ENCODE measurements at places on chromosomes 2 and 18. TPM values are rescaled to one million over a fixed set of nuclear protein-coding genes. Genes with fewer than 3 reads are reported as not detected.

GRCh38 chr18:22858121-22858520, 75.0 kb upstream of the RBBP8 start:
- no peak for DNase-seq

Gene NPAS2
- 14.8 TPM for polyA plus RNA-seq

- no peak for DNase-seq
These were observed 1391.1 kb downstream of the SUCLG1 start for GRCh38 chr2:83067947-83068346.

- no peak for DNase-seq
These were observed 104.1 kb upstream of the KCTD1 start for GRCh38 chr18:26652501-26652900.

Gene DSEL
- 16.8 TPM for polyA plus RNA-seq

DNA sequence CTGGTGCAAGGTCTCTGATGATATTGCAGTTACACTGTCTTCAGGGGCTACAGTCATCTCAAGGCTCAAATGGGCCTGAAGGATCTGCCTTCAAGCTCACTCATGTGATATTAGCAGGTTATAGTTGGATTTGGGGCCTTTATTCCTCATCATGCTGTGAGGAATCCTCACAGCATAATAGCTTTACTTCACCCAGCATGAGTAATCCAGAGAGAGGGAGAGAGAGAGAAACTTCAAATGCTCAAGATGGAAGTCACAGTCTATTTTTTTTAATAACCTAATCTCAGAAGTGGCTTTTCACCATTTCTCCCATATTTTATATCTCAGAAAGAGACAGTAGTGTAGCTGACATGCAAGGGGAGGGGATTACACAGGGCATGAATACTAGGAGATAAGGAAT, 658.7 kb downstream of the EPHA4 start:
- peak; percentile 52 for DNase-seq

- no peak for DNase-seq
These were observed 53.0 kb downstream of the BIN1 start for GRCh38 chr2:127053731-127054603.

Gene ADD2
- polyA plus RNA-seq: not detected

Gene SLC4A5
- 0.20 TPM for polyA plus RNA-seq

DNA sequence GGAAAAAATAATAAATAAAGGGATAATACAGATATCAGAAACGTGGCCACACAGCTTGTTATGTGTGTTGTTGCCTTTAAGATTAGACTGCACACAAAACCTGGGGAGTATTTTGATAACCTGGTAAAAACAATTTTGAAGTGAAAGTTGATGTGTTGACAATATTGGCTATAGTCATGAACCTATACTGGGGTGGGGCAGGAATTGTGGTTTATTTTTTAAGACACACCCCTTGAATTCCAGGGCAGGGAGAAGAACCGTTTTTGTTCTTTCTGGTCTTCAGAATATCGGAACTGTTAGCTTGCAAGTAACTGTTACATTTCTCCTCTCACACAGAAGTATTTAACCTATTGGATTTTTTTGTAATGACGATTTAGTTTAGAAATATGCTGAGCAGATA, 80.4 kb downstream of the LIMS1 start:
- no peak for DNase-seq

Gene EVX2
- polyA plus RNA-seq: not detected

GRCh38 chr2:237879991-237880560, 20.7 kb downstream of the RAMP1 start:
- no peak for DNase-seq

DNA sequence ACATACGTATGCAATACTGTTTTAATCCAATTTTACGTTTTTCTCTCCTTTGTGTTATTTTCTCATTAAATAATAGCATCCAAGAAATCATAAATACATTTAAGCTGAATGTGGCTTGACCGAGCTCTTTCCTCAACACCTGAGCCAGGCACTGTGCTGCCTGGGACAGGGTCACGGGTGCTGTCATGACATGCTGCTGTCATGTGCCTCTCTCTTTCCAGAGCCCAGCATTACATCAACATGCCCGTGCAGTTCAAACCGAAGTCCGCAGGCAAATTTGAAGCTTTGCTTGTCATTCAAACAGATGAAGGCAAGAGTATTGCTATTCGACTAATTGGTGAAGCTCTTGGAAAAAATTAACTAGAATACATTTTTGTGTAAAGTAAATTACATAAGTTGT, 94.1 kb upstream of the LDLRAD4 start:
- DNase-seq: no peak

DNA sequence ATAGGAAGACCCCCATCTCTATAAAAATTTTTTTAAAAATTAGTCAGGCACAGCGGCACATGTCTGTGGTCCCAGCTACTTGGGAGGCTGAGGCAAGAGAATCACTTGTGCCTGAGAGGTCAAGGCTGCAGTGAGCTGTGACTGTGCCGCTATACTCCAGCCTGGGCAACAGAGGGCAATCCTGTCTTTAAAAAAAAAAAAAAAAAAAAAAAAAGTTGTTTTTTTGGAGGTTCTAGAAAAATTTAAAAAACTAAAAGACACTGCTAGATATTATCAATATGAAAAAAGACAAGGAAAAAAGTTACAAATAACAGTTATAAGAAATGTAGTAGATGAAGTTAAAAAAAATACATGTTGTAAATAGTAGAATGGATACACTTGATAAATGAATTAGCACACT, 56.1 kb upstream of the C2orf15 start:
- DNase-seq: no peak

DNA sequence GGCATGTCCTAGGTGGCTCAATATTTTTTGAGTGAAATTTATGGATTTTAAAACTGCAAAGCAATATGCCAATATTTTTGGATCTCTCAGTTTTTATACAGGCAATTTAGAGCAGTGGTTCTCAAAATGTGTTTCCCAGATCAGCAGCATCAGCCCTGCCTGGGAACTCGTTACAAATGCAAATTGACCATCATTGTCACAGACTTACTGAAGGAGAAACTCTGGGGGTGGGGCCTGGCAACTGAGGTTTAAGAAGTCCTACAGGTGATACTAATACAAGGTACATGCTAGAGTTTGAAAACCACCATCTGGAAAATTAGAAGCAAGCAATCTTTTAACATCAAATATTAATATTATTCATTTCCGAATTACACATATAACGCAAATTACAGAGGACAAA, 215.6 kb upstream of the PID1 start:
- DNase-seq: no peak

GRCh38 chr2:160365716-160366367, 127.8 kb downstream of the RBMS1 start:
- no peak for DNase-seq

DNA sequence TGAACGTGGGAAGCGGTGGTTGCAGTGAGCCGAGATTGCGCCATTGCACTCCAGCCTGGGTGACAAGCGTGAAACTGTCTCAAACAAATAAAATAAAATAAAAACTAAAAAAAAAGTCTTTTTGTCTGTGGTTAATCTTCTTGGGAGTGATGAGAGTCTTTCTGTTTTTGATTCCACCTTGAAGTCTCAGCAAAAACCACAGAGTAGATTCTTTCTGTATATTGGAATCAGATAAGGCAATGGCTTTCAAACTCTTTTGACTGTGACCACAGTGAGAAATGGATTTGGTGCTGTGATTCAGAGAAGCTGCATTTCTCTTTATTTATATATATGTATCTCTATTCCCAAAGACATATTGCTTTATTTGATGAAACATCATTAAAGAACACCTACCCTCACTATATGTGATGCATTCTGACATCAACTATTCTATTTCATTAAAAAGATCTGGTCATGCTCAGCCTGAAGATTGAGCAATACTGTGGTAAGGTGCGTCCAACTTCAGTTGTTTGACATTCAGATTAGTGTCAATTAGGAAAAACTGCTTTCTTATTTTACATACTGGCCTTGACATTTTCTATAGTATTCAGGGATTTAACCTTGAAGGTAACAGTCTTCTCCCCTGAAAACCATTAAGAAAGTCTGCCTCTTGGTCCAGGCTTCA, 15.6 kb downstream of the HRH4 start:
- no peak for DNase-seq

GRCh38 chr2:241399941-241400922, 44.1 kb downstream of the FARP2 start:
- DNase-seq: no peak

- DNase-seq: peak; percentile 91
These were observed at the start of gene LMAN1 for GRCh38 chr18:59358712-59359575. Gene LMAN1 (minus strand): TSS chr18:59359265. CDS start chr18:59359244, 21 bp downstream.

DNA sequence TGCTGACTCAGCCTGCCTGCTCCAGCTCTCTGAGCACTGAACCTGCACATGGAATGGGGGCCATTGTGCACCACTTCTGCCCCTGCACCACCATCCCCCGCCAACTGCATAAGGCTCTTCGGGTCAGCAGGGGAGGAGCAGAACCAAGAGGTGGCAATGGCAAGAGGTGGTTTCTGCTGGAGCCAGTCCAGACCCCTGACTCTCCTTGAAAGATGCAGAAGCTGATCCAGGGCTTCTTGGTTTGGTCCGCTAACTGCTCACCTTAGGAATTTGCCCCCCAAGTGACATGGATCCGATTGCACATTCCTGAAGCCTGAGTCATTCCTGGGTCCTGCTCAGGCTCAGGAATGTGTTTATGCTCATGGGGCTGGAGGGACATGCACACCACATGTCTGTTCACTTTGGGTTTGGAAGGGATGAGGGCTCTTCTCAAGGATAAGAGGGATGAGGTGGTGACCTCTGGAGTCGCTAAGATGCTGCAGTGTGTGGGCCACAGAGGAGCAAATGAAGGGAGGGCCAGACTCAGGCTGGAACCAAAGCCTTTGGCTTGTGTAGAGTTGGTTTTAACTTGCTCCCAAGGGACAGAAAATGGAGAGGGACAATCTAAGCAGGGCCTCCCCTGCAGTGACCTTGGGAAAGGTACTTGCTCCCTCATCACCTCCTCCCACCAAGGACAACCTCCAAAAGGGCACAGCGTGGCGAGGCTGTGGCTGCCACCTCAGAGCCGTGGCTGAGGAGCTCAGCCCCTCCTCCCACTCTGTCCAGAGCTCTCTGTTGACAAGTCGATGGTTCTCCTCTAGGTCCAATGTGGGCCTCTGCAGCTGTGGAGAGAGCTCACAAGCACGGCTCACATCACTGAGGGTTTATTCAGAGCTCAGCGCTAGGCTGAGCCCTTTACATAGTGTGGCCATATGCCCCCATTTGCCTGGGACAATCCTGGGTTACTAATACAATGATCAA, 66.2 kb downstream of the HS1BP3 start:
- DNase-seq: peak; percentile 99

- DNase-seq: no peak
These were observed 86.0 kb downstream of the TAF4B start for GRCh38 chr18:26312199-26312598.

Gene NTSR2
- not detected for polyA plus RNA-seq

GRCh38 chr2:121790276-121790956, 35.0 kb downstream of the TSN start:
- peak; percentile 92 for DNase-seq

Gene CDK15
- polyA plus RNA-seq: 15.7 TPM

Gene RGPD4
- not detected for polyA plus RNA-seq

Gene CCDC121
- polyA plus RNA-seq: 0.67 TPM

- DNase-seq: no peak
These were observed 135.5 kb downstream of the EIPR1 start for GRCh38 chr2:3241971-3242746.

Gene ARL6IP6
- 14.7 TPM for polyA plus RNA-seq

DNA sequence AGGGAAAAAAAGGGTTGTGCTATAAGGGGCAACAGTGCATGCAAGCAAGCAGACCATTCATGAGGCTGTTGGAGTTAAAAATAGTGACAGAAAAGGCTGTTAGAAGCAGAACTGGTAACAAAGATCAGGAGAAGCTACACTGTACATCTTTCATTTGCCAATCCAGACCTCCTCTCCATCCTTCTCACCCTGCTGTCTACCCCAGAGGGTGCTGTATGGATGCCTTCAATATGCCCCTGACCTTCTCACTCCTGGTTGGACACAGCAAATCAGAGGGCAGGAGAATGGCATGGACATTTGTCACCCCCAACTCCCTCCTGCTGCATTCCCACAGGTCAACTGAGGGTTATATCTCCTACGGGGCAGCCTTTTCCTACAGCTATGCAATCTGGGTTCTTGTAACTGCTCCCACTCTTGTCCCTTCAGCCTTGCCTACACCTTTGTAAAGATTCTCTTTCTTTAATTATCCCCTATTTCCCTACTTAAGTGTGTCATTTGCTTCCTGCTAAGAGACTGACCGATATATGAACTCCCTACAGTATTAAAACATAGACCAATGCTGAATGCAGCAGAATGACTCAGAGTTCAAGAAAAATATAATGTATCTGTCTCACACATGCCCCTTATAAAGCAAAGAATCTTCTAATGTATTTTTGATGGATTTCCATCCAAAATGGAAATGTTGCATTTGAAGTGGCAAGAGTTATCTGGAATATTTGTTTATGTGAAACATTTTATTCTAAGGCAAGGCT, 169.2 kb upstream of the NCKAP5 start:
- DNase-seq: peak; percentile 69

- DNase-seq: no peak
These were observed 6.7 kb upstream of the ADCY3 start for GRCh38 chr2:24926602-24927252.

Gene GKN1
- polyA plus RNA-seq: not detected

- no peak for DNase-seq
These were observed 484.6 kb upstream of the HS6ST1 start for GRCh38 chr2:128803222-128803621.

DNA sequence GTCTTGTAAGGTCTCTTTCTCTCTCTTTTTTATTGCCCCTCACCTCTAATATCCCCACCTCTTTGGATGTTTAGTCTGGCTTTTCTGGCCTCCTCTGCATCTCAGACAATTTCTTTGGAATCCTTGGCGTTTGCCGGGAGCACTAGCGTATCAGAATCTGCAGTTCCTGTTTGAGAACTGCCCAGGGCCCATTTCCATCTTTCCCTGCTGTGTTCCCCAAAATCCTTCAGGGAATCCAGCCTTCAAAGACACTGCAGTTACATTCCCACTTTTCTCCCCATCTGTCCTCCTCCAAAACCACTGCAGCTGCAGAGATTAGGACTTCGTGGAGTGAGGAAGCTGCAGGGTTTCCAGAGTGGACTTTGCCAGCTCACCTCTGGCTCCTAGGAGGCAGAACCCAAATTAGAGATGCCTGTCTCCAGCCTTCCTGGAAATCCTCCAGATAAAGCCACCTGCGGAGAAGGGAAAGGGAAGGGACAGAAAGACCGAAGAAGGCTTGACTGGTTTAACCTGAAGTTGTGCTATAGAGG, 2.7 kb downstream of the VSNL1 start:
- DNase-seq: no peak

DNA sequence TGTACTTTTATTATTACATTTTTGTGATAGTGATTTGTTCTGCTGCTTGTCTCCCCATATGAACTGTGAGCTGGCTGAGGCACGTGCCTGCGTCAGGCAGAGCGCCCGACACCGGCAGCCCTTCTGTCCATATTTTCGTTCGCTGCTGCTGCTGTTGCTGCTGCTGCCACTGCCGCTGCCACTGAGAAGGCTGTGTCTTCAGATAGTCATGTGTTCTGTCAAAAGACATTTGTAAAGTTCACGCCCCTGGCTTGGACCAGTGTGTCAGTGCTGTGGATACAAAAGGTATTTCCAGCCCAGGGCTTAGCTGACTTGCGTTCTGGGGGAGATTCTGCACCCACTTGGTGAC, 47.0 kb downstream of the TWIST2 start:
- no peak for DNase-seq

Gene SULT1C4
- 0.50 TPM for polyA plus RNA-seq
